ENCODE measurements at places on chromosomes 2 and 18.

DNA sequence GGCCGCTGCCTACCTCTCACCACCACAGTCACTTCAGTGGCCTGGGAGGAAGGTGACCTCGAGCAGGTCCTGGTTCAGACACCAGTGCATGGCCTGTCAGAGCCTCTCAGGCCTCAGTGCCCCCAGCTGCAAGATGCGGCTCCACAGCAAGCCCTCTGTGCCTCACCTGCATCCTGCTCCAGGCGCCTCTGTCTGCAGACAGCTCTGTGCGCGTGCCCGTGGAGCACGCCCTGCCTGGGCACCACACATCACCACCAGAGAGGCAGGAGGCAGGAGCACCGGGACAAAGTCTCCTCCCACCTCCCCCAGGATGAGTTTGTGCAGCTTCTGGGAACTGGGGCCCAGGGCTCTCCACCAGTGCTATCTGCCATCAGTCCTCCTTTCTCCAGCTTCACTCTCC is 98.7 kb downstream of the TFCP2L1 start:
- DNase-seq, result no peak

DNA sequence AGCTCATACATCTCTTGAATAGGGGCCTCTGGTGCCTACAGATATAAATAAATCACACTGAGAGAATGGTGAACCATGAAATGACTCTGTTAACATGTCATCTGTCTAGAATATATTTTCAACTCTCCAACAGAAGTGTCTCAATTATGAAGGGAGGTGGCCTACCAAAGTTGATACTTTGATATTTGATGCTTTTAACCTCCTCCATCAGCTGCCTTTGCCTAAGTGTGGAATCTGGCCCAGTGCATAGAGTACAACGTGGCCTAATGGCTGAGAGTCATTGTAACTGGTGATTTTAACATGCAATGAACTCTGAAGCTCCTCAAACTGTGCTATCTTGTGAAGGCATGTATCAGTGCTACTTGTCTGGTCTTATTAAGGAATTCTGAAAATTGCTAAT is 93.4 kb downstream of the MYO3B start:
- DNase-seq, result no peak

- DNase-seq, result no peak
These were observed 78.3 kb upstream of the TLK1 start for GRCh38 chr2:171238946-171239345.

DNA sequence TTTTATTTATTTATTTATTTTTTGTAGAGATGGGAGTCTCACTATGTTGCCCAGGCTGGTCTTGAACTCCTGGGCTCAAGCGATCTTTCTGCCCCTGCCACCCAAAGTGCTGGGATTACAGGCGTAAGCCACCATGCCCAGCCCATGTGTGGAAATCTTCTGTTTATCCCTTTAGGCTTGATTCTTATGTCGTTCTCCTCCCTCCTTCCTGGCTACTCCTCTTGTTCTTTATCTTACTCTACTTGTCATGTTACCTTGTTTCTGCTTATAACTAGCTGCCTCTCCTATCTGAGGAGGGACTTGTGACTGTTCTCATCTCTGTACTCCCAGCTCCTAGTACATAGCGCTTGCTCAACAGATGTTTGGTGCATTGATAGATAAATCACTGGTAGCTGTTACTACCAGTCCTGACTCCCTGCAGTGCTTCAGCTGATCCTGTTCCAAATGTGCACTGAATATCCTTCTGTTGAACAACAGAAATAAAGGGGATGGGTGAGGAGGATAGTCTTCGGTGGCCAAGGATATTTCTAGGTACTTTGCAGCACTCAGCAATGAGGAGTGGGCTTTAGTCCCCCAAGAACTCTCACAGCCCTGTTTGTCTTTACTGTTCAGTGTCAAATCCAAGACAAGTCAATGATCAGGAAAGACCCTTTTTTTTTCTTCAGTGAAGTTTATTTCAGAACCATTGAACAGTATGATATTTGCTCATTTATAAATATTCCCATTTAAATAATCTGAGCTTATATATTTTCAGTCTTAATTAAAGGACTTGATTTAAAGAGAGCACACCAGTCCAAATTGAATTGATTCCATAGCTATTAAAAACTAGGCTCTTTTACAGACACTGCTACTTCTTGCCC is 7.2 kb downstream of the IL1B start:
- no peak for DNase-seq

DNA sequence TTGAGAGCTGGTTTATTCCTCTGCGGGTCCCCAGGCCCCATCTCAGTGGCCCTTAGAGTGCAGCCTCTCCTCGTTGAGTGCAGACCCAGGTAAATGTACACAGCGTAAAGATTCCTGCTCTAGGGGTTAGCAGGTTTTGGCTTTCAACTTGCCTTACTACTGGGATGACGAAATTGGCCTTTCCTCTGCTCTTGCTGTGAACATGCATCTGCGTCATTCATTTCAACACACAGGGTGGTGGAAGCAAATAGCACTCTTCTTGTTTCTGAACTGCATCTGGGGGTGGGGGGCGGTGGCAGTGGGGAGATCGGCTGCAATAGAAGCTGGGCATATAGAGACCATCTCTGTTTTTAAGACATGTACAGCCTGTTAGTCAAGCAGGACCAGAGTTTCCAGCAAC is 16.5 kb upstream of the SLC16A14 start:
- no peak for DNase-seq

DNA sequence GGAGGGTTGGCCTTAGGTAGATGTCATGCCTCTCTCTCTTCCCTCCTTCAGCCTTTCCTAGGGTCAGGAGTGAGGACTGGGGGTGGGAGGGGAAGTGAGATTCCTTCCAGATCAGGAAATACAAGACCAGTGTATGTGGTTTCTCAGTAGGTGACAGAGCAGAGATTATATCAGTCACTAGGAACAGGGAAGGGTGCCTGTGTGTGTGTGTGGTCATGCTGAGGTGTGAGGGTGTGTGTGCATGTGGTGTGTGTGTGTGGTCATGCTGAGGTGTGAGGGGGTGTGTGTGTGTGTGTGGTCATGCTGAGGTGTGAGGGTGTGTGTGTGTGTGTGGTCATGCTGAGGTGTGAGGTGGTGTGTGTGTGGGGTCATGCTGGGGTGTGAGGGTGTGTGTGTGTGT is 259.8 kb downstream of the LOXHD1 start:
- no peak for DNase-seq

DNA sequence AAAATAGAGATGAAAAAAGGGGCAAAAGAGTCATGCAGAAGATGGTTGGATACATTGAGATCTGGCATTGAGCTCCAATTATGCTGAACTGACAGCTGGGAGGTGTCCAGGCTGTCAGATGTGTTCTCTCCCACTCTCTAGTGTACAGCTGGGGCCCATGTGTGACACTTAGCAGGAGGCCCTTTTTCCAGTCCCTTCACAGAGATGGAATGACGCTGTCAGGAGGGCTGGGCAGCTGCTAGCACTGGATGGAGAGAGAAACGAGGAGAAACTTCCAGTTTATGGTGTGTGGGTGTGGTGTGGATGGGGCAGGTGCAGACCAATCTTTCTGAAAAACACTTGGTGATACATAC is 437.7 kb upstream of the HS6ST1 start:
- DNase-seq, result no peak

Data from astrocyte (in vitro differentiated cells and primary cell).